ENCODE measurements at places on chromosomes 7 and 10. TPM values are rescaled to one million over a fixed set of nuclear protein-coding genes. Genes with fewer than 3 reads are reported as not detected.

- no peak for DNase-seq
These were observed 61.9 kb upstream of the MAGI2 start for GRCh38 chr7:79515358-79515757.

The NRF1 gene
- 14.6 TPM for polyA plus RNA-seq

GRCh38 chr7:24888653-24889052 lies 91.3 kb downstream of the OSBPL3 start:
- no peak for DNase-seq

DNA sequence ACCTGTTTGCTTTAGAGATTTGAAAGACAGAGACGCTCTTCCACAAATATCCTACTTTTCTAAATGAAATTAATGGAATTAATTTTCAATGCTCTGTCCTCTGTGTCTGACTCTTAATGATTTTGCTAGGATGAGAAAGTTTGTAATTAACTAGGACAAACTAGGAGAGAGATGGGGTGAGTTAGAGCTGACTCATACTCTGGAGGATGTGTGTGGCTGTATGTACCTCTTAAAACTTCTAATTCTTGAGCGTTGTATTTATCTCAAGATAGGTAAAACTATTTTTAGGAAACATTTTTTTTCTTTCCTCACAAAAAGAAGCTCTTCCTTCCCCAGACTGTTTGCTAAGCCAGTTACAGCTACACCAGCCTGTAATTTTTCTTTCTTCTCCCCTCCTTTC lies 178.8 kb upstream of the ANKRD30A start:
- DNase-seq, result no peak

GRCh38 chr10:59907918-59908807 lies 1.8 kb upstream of the CCDC6 start:
- peak; percentile 46 for DNase-seq

DNA sequence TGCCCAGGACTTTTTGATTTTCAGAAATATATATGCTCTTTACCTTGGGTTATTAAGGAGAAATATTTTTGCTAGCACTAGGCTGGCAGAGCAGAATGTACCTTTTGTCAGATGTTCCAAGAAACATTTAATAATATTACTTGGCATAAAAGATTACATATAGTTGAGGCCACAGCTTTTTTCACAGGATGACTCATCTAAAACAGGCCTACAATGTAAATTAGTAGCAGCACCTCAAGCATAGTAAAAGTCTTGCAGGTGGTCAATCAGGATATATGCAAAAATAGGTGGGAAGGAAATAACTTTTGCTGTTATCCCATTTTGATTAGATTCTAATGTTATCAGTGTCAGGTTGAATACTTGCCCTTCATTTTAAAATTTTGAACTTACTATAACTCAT lies 14.9 kb upstream of the ITGB1 start:
- DNase-seq, result no peak

DNA sequence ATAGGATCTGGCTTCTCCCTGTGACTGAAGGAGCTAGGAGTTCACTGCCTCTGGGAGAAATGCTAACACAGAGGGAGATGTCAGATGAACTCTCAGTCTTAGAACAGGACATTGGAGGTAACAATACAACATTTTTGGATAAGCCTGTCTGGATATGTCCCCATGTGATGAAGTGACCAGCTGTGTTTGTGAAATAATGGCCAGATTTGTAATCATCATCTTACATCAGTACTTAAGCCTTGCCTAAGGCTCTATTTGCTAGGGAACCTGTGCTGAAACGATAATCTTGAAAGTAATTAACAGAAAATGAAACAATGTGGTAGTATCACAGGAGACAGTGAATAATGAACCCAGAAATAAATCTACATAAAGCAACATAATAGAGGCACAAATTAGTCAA lies 56.2 kb downstream of the CRPPA start:
- no peak for DNase-seq

All from ovary (tissue), 10 donors.